WTC11 (cell line): ENCODE measurements at places on chromosomes 16 and 17.
A peak's percentile ranks its signal among the peaks of the same experiment; 100 is the strongest.

- H3K4me1 ChIP-seq = peaks cover 25% of the 10 kb centered on the region
- no peaks in the 10 kb centered on the region for H3K36me3 ChIP-seq
- H3K27me3 ChIP-seq = peaks cover 19% of the 10 kb centered on the region
- H3K27ac ChIP-seq = no peak overlapping the region
- no peak for DNase-seq
- peak overlapping the region; percentile 56 for H3K4me3 ChIP-seq
These were observed 19.5 kb downstream of the SOCS3 start for GRCh38 chr17:78340183-78340955.

- H3K27me3 ChIP-seq = no peaks in the 10 kb centered on the region
- peaks cover 2% of the 10 kb centered on the region for H3K4me1 ChIP-seq
- no peaks in the 10 kb centered on the region for H3K36me3 ChIP-seq
- H3K4me3 ChIP-seq = no peak overlapping the region
- H3K27ac ChIP-seq = no peak overlapping the region
These were observed 977.2 kb downstream of the CDH11 start for GRCh38 chr16:64144617-64145016.

DNA sequence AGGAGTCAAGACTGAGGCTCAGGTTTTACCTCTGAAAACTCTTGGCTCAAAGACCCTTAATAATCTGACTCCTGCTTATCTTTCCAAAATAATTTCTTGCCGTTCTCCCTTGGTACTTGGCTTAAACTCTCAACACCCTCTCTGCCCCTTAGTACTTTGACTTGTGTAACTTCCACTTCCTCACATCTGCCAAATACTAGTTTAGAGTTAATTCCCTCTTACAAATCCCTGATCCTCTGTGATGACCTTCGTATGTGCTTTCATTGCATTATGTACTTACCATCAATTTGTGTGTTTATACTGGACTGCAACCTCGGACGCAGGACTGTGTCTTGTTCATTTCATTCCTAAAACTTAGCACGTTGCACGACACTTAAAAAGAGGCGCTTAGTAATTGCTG is 35.2 kb downstream of the ZNF207 start:
- H3K36me3 ChIP-seq = peaks cover 19% of the 10 kb centered on the region
- peak overlapping the region; percentile 33 for H3K27ac ChIP-seq
- H3K4me1 ChIP-seq = no peaks in the 10 kb centered on the region
- no peak for DNase-seq
- no peak overlapping the region for H3K4me3 ChIP-seq
- no peaks in the 10 kb centered on the region for H3K27me3 ChIP-seq

- no peak overlapping the region for H3K4me3 ChIP-seq
- peaks cover 37% of the 10 kb centered on the region for H3K36me3 ChIP-seq
- H3K27ac ChIP-seq = no peak overlapping the region
- no peaks in the 10 kb centered on the region for H3K27me3 ChIP-seq
These were observed 33.7 kb downstream of the TADA2A start for GRCh38 chr17:37440424-37440823.

GRCh38 chr17:77887464-77888241 is 70.8 kb upstream of the TNRC6C start:
- no peaks in the 10 kb centered on the region for H3K36me3 ChIP-seq
- H3K4me1 ChIP-seq = peaks cover 34% of the 10 kb centered on the region
- DNase-seq = no peak
- H3K4me3 ChIP-seq = peak overlapping the region; percentile 72
- H3K27me3 ChIP-seq = peaks cover 33% of the 10 kb centered on the region

DNA sequence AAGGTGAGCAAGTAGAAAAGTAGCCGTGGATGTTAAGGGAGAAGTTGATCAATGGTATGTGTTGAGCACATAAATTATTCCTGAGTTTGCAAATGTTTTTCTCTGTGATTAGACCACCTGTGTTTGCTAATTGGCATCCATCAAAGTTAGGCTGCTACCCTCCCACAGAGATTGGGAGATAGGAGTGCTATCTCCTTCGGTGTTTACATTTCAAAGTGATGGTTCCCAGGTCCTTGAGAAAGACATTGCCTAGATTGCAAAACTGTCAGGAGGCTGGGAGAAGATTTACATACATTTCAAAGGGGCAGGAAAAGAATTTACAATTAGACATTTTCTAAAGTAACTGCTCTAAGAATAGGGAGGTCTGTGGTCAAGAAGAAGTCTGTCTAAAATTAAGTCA is 54.3 kb upstream of the CNTNAP4 start:
- H3K36me3 ChIP-seq = peaks cover 19% of the 10 kb centered on the region
- no peak overlapping the region for H3K27ac ChIP-seq
- no peak overlapping the region for H3K4me3 ChIP-seq
- no peak for DNase-seq
